T-helper 1 cell (primary cell): ENCODE measurements at places on chromosomes 13 and 19.

DNA sequence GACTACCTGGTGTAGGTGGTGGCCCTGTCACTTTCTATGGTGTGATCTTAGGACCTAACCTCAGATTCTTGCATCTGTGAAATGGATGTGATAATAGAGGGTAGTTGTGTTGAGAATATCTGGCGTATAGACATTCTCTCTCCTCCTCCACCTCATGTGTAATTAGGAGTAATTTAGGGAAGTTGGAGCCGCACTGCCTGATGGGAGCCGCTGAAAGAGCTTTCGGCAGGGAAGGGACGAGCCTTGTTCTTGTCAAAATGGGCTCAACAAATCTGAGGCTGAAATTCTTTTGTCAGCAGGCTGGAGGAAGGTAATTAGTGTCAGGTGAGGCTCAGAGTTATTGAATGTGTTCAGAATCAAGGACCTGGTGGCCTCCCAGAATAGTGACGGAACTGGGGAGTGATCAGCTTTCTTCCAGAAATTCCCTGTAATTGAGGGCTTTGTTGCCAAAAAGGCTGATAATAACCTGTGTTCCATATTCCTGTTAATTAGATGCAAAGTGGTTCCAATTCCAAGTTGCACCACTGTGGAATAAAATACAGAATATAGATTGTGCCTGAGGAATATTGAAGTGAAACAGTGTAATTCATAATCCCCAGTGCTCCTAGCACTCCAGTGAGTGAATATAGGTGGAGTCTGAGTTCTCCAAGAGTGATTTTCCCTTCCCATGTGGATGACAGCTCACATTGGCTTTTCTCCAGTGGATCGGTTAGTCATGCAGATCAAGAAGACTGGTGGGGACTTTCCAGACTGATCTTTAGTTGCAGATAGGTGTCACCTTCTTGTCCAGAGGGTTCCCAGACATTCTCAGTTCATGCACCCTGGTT is 47.5 kb downstream of the SPATA13 start:
- no peak for DNase-seq

DNA sequence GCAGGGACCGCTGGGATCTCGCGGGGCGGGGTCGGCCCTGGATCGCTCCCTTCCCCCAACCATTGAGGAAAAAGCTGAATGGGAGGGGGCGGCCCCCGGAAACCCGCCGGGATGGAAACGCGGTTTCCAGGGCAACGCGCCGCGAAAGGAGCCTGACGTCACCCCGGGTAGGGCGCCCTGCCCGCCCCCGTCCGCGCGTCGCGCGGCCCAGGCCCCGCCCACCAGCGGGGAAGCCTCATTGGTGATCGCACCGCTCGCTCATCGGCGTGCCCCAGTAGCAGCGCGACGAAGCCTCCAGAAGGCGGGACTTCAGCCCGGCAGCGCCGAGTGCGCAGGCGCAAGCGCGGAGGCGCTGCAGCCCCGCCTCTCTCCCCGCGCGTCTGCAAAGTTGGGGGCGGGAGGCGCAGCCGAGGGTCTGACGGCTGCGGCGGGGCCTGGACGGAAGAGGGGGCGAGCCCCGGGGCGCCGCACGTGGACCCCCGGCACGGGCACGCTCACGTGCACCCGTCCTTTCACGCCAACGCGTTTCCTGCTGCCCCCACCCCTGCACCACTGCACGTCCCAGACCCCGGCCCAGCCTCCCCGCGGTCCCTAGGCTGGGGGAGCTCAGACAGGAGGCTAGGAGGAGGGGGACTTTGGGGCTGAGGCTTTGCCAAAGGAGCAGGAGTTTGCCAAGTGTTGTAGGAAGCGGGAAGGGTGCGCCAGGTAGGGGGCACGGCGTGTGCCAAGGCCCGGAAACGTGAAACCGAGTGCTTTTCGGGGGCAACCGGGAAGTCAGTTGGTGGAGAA is 8.2 kb upstream of the CIRBP start:
- peak; percentile 99 for DNase-seq

GRCh38 chr19:8131517-8131916 is 17.9 kb downstream of the FBN3 start:
- no peak for DNase-seq

GRCh38 chr19:17671906-17672305 is 16.2 kb downstream of the UNC13A start:
- DNase-seq: no peak
